ENCODE measurements at places on chromosomes 4 and X. TPM values are rescaled to one million over a fixed set of nuclear protein-coding genes. Genes with fewer than 3 reads are reported as not detected.

GRCh38 chr4:165175879-165176278 lies 31.5 kb upstream of the KLHL2 start:
- no peak for DNase-seq

SLC4A4 gene
- total RNA-seq = 14.6 TPM

- no peak for DNase-seq
Measured at GRCh38 chr4:26048378-26048882, 134.4 kb downstream of the SMIM20 start.

GAGE2A gene
- not detected for total RNA-seq

SLC16A2 gene
- 0.76 TPM for total RNA-seq

GRCh38 chr4:126087101-126087500 lies 772.3 kb downstream of the FAT4 start:
- no peak for DNase-seq

- DNase-seq = no peak
Measured at GRCh38 chr4:115101675-115102074, 11.7 kb downstream of the NDST4 start.
